ENCODE measurements at places on chromosomes 4 and X.

DNA sequence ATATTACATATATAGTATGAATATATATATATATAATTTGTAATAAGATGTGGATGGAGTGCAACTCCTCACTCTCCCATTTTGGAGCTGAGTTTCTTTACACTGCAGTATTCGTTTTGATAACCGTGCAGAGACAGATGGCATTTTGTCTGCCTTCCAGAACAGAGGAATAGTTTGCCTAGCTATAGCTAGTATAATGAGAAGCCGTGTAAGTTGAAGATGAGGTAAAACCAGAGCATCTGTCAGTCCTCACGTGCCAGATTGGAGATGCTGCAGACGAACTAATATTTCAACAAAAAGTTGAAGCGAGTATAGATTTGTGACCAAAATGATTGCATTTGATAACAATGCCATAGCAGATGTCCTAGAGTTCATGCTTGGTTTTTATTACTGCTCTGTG, 180.6 kb downstream of the FMR1NB start:
- DNase-seq, result no peak

DNA sequence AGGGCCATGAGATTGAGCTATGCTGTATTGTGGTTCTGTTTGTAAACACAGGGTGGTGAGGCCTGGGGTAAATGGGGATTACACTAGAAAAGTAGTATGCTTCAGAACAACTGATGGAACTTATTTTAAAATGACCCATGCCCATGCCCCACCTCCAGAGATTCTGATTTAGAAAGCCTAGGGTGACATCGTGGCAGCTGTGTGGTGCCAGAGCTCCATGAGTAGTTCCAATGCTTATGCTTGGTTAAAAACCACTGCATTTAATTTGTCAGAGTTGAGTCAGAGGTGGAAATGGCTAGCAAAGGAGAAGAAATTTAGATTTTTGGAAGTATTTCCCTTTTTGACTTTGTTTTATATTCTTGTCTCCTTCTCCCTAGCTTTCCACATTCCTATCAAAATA, 63.4 kb upstream of the PDE5A start:
- DNase-seq, result no peak

DNA sequence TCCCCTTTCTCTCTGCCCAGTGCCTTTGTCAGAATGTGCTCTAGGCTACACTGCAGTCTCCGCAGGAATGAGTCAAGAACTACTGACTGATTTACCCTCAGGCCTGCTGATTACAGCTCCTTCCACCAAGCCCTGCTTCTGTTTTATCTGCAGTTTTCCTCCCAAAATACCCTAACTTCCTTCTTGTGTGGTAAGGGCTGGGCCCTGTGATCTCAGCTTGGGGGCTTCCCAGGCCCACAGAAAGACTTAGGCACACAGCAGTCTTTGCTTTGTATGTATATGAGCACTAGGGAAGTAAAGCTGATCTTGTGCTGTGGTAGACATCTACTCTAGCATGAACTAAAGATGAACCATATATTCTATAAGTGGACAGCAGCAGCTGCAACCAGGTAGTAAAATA, 18.8 kb downstream of the PAK3 start:
- DNase-seq, result no peak

GRCh38 chr4:13849778-13850177, 222.3 kb upstream of the BOD1L1 start:
- DNase-seq, result no peak

DNA sequence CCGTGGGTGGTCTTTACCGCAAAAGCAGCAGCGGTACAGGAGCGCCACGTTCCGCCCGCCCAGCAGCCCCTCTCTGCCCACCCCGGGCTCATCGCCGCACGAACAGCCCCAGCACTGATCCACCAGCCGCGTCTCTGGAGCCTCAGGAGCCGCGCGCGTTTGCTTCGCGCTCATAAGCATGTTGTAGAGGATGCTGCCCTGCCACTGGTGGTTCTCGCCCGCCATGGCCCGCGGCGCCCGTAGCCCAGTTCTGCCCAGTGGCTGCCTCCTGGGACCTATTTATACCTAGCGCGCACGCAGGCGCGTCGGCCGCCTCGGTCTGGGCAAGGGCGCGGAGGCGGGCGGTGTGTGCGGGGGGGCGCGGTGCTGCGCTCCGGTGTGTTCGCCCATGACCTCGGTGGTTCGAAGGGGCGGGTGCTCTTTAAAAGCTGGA, at the start of gene NR0B1:
TSS of gene NR0B1 (minus strand) at position 252 of the 433 bp plus-strand sequence. CDS start at position 225, 27 bp downstream.
- DNase-seq, result no peak

DNA sequence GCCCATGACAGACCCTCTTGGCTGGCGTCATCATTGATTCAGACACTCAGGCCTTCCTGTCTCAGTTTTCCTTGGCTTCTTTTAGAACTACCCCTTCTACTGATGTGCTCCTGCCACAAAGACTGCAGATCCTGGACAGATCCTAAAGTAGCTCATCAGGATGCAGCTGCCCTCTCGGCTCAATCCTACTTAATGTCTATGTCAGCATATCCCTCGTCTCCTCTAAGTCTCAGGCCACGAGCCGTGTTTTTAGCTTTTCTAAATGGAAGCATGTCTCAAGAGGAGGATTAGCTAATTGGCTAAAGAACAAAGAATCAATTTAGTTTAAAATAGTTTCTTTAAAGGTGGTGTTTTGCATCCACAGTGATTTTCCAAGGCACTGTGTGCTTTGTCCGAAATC, 447.7 kb downstream of the STIM2 start:
- peak; percentile 37 for DNase-seq

DNA sequence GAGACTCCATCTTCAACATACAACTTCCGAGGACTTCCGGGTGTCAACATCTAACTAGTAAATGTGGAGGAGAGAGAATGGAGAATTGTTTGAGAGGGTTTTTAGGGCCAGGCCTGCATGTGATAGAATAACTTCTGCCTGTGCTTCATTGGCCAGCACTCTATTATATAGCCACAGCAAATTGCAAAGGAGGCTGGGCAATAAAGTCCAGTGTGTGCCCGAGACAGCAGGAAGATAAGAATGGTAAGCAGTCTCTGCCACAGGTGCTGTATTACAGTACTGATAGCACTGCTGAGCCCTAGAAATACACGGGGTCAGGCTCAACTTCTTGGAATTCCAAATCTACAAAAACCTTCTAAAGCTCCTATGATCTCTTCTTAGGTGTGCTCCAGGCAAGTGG, 20.8 kb upstream of the LIMCH1 start:
- no peak for DNase-seq

GRCh38 chr4:182143822-182144625, 99.2 kb upstream of the TENM3 start:
- no peak for DNase-seq

DNA sequence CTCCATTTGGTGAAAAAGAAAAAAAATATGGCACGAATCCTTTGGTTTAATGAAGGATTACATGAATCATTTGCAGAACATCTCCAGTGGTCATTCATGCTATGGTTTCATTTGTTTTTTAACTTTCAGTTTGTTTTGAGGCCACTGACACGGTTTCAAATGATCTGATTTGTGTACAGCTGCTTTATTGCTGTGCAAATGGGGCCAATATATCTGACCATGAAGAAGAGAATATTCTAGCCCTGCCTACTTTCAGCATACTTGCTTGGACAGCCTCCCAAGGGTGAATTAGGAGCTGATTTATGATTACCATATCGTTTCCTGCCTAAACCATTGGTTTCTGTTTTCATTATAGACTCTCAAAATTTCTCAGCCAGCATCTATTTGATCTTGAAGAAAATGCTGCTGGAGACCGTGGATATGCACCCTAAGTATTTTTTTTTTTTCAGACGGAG, 30.7 kb downstream of the SPARCL1 start:
- no peak for DNase-seq

DNA sequence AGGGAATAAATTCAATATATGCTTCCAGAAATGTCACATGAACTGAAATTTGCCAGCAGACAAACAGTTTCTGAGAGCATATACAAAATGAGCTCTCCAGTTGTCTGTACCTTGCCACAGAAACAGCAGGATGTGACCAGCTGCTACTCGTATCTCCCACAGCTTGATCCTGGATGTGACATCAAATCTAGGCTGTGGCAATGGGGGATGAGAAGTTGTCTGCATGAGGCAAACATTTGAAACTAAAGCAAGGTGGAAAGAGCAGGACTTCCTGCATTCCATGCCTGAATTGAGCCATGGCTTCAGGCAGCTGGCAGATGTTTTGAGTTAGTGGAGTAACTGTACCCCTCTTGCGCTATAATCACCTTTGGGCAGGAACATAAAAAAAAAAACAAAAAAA, 1724.0 kb downstream of the RPA4 start:
- DNase-seq, result no peak

- DNase-seq, result no peak
Measured at GRCh38 chr4:169941141-169941540, 85.1 kb downstream of the MFAP3L start.

GRCh38 chrX:46244451-46244850, 300.8 kb downstream of the ZNF674 start:
- no peak for DNase-seq

GRCh38 chr4:183304538-183304937, 15.5 kb downstream of the CLDN22 start:
- no peak for DNase-seq

DNA sequence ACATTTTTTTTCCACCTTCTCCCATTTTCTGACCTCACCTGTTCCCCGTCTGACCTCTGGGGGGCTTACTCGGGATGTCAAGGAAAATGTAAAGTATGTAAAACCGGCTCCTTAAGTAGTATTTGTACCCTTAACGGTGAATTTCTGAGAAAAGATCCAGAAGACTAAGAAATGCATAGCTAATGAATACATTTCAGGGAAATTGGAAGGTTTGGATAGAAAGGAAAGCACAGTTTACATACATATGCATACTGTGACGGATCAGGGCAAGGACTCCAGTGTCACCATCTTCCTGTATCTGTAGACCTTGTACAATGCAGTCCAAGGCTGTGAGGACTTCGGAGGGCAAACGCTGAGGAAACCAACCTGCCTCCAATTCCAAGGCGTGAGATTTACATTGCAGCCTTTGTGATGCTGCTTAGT, 2185.9 kb upstream of the TENM3 start:
- peak; percentile 20 for DNase-seq

GRCh38 chr4:762211-763190, 56.9 kb downstream of the PCGF3 start:
- DNase-seq, result no peak

- DNase-seq, result no peak
Measured at GRCh38 chr4:54095110-54095825, 4.7 kb upstream of the GSX2 start.

DNA sequence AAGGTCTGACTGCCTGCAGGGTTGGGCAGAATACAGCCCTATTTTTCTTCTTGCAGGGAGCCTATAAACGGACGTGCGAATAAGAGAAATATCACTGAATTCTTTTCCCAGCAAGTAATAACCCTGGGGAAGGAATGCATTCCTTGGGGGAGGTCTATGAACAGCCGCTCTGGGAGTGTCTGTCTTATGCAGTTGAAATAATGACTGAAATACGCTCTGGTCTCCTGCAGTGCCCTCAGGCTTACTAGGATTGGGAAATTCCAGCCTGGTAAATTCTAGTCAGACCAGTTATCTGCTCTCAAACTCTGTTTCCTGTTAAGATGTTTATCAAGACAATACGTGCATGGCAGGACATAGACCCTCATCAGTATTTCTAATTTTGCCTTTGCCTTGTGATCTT, 72.1 kb upstream of the FAM241A start:
- DNase-seq, result no peak

DNA sequence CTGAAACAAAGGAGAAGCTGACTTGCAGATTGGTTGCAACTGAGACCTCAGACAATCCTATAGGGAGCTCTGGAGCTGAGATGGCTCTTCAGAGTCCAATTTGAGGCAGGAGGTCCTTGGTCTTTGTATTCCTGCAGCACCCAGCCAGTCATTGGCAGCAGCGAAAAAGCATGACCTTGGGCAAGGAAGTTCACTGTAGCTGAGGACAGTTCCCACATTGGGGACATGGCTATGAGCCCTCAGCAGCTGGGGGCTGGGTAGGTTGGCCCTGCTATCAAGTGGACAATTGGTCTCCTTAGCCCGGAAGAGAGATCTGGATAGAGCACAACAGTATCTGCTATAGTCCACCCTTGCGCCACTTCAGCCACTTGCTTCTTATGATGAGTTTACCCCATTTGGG, 56.9 kb upstream of the ATP6AP2 start:
- DNase-seq, result no peak

DNA sequence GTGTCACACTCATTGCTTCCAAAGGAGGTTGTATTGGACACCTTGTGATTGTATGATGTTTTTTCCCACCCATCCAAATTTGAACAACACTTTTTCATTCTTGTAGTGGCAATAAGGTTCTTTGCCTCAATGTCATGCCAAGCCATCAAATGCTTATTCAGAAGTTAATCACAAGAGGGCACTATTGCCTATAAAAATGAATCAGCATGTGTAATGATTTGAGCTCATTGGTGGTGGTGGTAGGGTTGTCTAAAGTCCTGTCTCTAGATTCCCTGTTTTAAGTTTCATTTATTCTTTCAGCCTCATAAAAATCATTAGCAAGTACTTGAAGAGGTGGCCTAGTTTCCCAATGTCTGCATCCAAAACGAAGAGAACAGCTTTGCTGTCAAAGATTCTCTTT, 37.0 kb downstream of the IRS4 start:
- DNase-seq, result peak; percentile 48

GRCh38 chr4:28435314-28435713, 1574.7 kb downstream of the STIM2 start:
- DNase-seq, result no peak

- DNase-seq, result no peak
Measured at GRCh38 chrX:14927401-14927800, 54.2 kb downstream of the MOSPD2 start.

DNA sequence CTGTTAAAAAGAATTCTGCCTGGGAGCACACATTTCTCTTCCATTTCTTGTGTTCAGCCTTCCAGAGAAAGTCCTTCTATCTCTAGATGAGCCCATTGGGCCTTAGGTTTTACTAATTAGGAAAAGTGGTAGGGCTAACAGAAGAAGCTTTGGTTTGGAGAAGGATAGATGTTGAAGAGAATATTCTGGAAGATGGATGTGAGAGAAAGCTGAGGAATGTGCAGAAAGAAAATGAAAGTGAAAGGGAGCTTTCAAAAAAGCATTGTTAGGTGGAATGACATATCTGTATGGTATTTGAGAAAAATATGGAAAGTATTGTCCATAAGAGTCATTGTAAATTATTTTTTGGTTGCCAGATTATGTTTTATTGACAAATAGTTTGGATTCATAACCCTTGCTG, 474.8 kb upstream of the SLIT2 start:
- no peak for DNase-seq

GRCh38 chr4:143215873-143216272, 31.2 kb downstream of the USP38 start:
- no peak for DNase-seq

DNA sequence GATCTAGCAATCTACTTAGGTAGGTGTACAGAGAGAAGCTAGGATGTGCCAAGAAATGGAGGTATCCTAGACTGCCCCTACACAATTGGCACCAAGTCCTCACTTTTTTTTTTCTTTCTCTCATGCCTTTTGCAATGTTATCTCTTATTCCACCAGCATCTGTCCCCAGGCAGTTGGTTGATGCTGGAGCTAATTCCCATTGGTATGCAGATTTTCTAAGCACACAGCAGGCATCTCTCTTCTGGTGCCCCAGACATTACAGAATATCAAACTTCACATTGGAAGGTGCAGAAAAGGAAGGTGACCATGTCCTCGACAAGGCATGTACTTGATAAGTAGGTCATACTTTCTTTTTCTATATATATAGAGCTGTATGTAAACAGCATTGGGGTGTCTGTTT, 21.6 kb downstream of the LUZP4 start:
- DNase-seq, result no peak
